ENCODE measurements at places on chromosomes 12 and 14.

DNA sequence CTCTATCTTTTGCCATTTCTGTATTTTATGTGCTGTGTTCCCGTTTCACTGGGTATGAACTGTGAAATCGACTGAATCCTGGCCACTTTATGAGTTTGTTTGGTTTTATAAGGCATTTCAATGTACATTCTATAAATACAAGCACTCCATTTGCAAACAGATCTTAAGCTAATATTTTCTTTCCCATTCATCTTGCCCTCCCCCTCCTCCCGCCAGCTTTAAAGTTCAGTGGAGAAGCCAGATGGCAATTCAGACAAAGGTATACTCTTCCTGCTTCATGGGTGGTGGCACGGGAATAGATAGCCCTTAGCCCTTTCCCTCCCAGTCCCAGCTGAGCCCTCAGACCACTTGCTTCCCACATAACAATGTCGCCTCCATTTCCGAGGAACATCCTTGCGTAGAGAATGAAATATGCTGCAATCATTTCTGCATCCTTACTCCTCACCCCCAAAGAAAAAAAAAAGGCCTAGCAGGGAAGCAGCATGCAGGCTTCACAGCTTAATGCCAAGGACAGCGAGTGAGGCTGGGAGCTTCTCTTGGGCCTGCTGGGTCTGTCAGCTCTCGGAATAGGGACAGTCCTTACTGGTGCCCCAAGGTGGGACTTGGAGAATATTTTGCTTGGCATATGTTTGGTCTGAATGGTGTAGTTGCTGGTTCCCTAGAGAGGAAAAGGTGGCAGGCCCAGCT, 52.8 kb upstream of the SRSF5 start:
- no peaks in the 10 kb centered on the region for H3K27me3 ChIP-seq
- no peak for DNase-seq
- H3K36me3 ChIP-seq: peaks cover 14% of the 10 kb centered on the region
- H3K4me3 ChIP-seq: peak overlapping the region; percentile 90

- no peaks in the 10 kb centered on the region for H3K27me3 ChIP-seq
- no peaks in the 10 kb centered on the region for H3K4me1 ChIP-seq
- H3K4me3 ChIP-seq: no peak overlapping the region
- no peak overlapping the region for H3K27ac ChIP-seq
- no peak for DNase-seq
Observed at GRCh38 chr12:58529114-58529665, 391.1 kb downstream of the LRIG3 start.

DNA sequence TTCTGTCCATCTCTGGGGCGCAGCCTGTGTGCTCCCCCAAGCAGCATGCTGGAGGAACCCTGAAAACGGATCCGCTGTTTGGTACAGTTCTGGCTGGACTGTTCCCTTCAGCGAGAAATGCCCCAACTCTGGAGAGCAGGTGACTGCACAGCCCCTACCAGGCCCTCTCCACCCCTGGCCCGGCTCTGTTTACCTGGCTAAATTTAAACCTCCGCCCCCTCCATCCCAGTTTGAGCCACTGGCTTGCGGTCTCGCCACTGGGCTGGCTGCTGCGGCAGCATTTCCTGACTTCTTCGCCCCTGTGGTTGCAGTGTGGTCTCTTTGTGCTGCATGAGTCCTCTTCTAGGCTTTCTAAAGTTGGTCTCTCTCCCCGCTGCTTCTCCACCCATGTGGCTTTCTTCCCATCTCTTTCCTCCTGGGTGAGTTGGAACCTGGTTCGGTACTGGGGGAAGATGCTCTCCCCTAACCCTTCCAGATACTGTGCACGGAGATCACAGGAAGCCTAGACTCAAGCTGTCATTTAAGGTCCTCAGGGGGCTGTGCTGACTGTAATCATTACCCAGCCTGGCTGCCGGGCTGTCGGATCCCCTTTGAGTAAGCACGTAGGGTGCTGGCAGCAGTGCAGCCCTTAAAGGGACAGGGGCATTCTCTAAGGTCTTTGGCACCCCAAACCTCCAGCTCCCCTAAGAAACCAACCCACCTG, 60.6 kb downstream of the FBXL14 start:
- H3K4me3 ChIP-seq: peak overlapping the region; percentile 88
- no peaks in the 10 kb centered on the region for H3K36me3 ChIP-seq
- peak; percentile 75 for DNase-seq
- peaks cover 30% of the 10 kb centered on the region for H3K4me1 ChIP-seq
- H3K27me3 ChIP-seq: peaks cover 51% of the 10 kb centered on the region

DNA sequence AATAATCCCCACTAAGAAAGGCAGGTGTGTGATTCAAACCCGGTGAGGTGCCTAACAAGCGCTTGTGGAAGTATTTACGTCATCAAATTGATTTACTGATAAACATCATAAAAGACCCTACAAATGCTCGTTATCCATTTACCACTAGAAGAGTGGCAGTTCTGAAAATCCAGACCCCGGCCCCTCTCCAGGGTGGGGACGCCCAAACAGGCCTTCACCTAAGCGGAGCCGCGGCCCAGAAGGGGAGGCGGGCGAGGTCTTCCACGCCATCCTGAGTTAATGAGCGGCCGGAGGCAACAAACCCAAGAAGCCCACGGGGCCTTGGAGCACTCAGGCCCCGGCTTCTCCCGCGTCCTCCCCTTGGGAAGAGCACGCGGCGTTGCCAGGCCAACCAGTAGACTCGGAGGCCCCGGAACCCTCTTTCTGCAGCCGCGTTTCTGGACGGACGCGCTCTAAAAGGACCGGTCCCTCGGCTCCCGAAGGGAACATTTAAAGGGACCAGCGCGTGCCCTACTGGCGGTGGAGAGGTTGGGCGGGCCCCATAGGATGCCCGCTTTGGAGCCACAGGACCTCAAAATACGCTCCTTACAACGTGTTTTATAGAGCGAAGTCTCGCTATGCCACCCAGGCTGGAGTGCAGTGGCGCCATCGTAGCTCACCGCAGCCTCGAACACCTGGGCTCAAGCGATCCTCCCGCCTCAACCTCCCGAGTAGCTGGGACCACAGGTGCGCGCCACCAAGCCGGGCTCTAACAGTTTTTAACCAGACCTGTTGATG, 3.5 kb downstream of the PTPN21 start:
- no peaks in the 10 kb centered on the region for H3K36me3 ChIP-seq
- H3K27me3 ChIP-seq: peaks cover 25% of the 10 kb centered on the region
- H3K4me1 ChIP-seq: peaks cover 11% of the 10 kb centered on the region
- peak overlapping the region; percentile 59 for H3K4me3 ChIP-seq
- DNase-seq: peak; percentile 77

DNA sequence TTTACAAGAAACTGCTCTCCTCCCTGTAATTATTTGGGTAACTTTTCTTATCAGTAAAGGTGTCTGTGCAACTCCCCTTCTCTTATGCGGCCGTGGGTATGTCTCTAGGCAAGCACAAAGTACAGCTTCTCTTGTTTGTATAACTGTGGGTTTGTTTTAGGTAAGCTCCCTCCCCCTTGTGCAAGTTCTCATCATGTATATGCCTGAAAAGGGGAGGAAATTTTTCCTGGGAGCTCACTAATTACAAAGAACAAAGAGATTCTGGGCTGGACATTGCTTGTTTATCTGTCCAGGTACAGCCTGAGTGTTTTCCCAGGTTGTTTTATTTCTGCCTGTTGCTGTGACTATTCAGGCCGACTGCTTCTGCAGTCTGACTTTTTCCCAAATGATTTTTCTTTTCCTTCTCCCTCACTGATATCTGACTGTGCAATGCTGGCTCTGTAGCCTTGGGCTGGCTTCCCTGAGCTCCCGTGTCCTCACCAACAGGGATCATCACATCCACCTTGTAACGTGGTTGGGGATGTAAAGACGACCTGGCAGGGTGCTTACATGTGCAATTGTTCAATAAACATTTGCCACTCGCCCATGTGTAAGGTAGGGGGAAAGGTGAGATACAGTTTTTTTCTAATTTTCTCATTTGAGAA, 916.5 kb downstream of the AACS start:
- no peaks in the 10 kb centered on the region for H3K36me3 ChIP-seq
- no peaks in the 10 kb centered on the region for H3K27me3 ChIP-seq
- H3K4me1 ChIP-seq: no peaks in the 10 kb centered on the region
- H3K4me3 ChIP-seq: no peak overlapping the region

- no peak for DNase-seq
- H3K27ac ChIP-seq: no peak overlapping the region
- H3K4me1 ChIP-seq: peaks cover 7% of the 10 kb centered on the region
- H3K27me3 ChIP-seq: peaks cover 8% of the 10 kb centered on the region
Observed at GRCh38 chr14:77495334-77495733, 3.3 kb downstream of the ISM2 start.

DNA sequence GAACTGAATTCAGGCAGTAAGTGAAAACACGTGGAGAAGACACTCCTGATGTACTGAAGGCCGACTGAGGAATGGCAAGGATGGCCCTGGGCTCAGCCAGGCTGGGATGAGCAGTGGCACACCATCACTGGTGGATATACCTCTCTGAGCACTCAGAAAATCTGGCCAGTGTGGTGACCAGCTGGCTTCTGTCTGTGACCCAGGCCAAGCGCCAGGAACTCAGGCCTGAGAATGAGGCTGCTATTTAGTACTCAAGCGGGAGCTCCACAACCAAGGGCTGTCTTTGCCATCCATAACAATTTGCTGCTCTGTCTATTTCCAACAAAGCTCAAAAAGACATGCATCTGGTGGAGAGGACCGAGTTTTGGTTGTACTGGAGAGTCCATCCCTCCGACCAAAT, 586.3 kb downstream of the BCL11B start:
- H3K4me1 ChIP-seq: no peaks in the 10 kb centered on the region
- H3K36me3 ChIP-seq: no peaks in the 10 kb centered on the region

DNA sequence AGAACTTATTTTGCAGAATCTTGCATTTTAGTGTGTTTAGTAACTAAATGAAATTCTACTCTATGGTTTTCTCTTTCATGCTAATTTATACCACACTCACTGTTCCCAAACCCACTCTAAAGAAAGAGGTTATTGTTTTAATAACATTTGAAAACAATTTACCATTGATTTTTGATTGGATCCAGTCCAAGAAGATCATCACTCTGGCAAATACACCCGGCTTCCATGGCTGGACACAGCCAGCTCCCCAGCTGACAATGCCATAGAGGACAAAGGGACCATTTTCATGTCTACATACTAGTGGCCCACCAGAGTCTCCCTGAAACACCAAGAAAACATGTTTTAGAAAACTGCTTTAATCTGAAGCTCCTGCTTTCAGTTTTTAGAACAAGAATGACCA, 42.4 kb downstream of the OVCH1 start:
- DNase-seq: no peak
- H3K4me1 ChIP-seq: no peaks in the 10 kb centered on the region
- no peak overlapping the region for H3K27ac ChIP-seq
- no peak overlapping the region for H3K4me3 ChIP-seq
- H3K36me3 ChIP-seq: no peaks in the 10 kb centered on the region
- H3K27me3 ChIP-seq: peaks cover 14% of the 10 kb centered on the region

GRCh38 chr12:55060470-55060869, 40.7 kb downstream of the NEUROD4 start:
- DNase-seq: no peak
- no peak overlapping the region for H3K27ac ChIP-seq
- H3K4me3 ChIP-seq: no peak overlapping the region
- no peaks in the 10 kb centered on the region for H3K4me1 ChIP-seq

DNA sequence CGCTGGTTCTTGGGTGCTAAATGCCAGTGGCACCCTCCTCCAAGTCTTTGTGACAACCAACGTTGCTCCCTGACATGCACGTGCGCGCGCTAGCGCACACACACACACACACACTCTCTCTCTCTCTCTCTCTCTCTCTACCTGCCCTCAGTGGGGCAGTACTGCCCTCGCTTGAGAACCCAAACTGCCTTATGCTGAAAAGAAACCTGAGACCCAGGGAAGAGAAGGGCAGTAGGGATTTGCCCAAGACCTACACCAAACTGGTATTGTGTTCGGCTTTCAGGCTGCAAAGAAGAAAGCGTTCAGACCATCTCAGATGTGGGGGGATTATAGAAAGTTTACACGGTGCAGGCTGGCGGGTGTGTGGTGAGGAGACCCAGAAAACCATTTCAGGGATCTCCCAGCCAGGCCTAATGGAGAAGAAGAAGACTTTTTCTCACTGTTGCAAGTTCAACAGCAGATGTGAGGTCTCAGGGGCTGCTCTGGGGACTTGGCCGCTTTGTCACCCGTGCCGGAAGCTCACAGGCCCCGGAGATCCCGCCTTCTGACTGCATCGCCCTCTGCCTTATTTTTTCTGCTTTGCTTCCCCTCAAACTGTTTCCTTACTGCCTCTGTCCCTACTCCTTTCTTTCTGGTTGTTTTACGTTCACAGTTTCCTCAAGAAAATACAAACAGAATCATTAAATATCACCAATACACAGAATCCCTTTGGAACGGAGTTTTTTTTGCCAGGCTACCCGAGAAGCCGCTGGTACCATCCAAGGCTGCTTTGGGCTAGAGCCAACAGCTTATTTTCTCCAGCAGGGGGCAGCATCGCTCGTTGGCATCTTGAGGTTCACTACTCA, 82.4 kb downstream of the PPM1A start:
- H3K27me3 ChIP-seq: peaks cover 41% of the 10 kb centered on the region
- peaks cover 16% of the 10 kb centered on the region for H3K4me1 ChIP-seq
- H3K36me3 ChIP-seq: no peaks in the 10 kb centered on the region
- peak; percentile 81 for DNase-seq
- peak overlapping the region; percentile 91 for H3K4me3 ChIP-seq

- no peak for DNase-seq
- no peak overlapping the region for H3K27ac ChIP-seq
- no peaks in the 10 kb centered on the region for H3K4me1 ChIP-seq
- H3K27me3 ChIP-seq: peaks cover 11% of the 10 kb centered on the region
- H3K4me3 ChIP-seq: no peak overlapping the region
Observed at GRCh38 chr14:36626151-36626550, 35.5 kb upstream of the PAX9 start.

- no peaks in the 10 kb centered on the region for H3K27me3 ChIP-seq
- H3K36me3 ChIP-seq: peaks cover 5% of the 10 kb centered on the region
Observed at GRCh38 chr12:1201886-1202285, 210.9 kb downstream of the ERC1 start.

GRCh38 chr14:75794615-75795038, 133.6 kb downstream of the TTLL5 start:
- DNase-seq: no peak
- H3K4me3 ChIP-seq: no peak overlapping the region
- no peak overlapping the region for H3K27ac ChIP-seq
- no peaks in the 10 kb centered on the region for H3K4me1 ChIP-seq

- no peak for DNase-seq
- H3K27me3 ChIP-seq: peaks cover 7% of the 10 kb centered on the region
- peaks cover 9% of the 10 kb centered on the region for H3K4me1 ChIP-seq
- peak overlapping the region; percentile 48 for H3K27ac ChIP-seq
Observed at GRCh38 chr12:62732861-62733427, 202.0 kb downstream of the PPM1H start.

DNA sequence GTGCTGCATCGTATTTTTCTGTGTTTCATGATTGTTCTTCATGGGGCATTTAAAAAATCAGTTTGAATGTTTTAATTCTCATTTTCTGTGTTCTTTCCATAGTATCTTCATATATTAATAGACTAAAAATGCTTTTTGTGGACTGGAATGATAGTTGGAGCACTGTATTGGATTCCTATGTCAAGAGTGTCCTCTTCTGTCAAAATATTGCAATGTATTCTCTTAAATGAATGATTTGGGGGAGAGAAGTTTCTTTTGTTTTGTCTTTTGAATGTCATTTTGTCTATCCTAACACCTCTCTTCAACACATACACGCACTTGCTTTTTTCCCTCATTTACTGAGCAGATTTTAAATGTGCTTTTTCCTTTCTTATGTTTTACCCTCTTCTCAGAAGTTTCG, 4.7 kb upstream of the EIF2S3B start:
- peak overlapping the region; percentile 42 for H3K4me3 ChIP-seq
- peak overlapping the region; percentile 97 for H3K27ac ChIP-seq
- no peaks in the 10 kb centered on the region for H3K27me3 ChIP-seq
- peaks cover 27% of the 10 kb centered on the region for H3K4me1 ChIP-seq
- no peak for DNase-seq

GRCh38 chr14:77303417-77304156, 17.1 kb downstream of the POMT2 start:
- no peaks in the 10 kb centered on the region for H3K36me3 ChIP-seq
- peaks cover 16% of the 10 kb centered on the region for H3K4me1 ChIP-seq
- no peaks in the 10 kb centered on the region for H3K27me3 ChIP-seq
- no peak for DNase-seq
- H3K4me3 ChIP-seq: peak overlapping the region; percentile 76

GRCh38 chr12:131140697-131141096, 187.0 kb downstream of the ADGRD1 start:
- H3K4me1 ChIP-seq: no peaks in the 10 kb centered on the region
- H3K4me3 ChIP-seq: no peak overlapping the region
